NCI-H1048 (cell line): ENCODE measurements at places on chromosomes 3 and 15.

DNA sequence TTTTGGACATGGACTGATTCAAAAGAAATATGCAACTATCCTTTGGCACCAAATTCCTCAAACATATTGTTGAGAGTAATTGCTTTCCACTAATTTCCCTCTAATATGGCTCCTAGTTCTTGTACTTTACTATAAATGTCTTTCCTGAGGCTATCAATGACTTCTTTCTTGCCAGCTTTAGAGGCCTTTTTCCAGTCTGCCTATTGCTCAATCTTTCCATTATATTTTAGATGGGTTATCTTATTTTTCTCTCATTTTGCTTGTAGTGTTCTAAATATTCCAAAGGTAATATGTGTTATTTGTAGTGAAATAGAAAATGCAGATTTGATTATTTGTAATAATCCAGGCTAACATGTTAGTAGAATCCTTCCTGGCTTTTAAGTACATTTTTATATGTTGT, 11.5 kb upstream of the TEX9 start:
- DNase-seq, result no peak

GRCh38 chr3:152835601-152836102, 721 bp downstream of the P2RY1 start:
- no peak for DNase-seq

DNA sequence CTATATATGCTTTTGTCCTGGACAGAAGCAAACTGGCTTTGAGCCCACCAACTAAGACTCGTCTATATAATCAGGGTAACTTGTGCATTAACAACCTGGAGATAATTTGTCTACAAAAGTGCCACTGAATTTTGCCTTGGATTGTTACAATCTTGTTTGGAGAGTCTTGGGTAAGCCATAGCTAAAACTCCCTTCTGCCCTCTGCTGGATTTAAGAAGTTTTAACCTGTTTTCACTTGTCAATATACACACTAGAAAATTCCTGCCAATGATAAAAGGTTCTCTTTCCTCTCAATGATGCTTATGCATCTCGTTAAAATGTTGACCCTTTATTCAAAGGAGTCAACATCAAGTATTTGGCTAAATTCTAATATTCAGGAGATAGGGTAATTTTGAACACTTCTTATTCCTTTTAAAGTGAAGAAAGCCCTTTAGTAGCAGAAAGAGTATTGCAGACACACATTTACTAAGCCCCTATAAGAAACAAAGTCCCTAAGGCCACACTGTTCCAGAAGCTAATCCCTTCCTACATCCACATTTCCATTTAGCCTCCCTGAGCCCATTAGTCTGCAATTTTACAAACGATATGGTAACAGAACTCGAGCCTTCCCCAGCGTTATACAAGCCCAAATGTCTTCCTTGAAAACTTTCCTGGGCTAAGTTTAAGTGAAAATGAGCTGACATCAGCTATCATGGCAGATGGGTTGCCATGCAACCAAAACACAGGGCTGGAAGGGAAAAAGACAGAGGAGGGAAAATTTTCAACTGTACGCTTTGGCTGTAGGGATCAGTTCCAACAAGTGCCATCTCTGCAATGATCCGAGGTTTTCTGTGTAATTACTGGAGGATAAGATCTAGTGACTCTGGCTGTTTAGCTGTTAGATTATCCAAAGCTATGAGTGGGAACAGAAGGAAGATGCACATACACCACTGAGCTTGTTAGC, 75.9 kb upstream of the FGF12 start:
- DNase-seq, result peak; percentile 29

- DNase-seq, result no peak
Observed at GRCh38 chr3:155497930-155498647, 204.6 kb upstream of the STRIT1 start.

DNA sequence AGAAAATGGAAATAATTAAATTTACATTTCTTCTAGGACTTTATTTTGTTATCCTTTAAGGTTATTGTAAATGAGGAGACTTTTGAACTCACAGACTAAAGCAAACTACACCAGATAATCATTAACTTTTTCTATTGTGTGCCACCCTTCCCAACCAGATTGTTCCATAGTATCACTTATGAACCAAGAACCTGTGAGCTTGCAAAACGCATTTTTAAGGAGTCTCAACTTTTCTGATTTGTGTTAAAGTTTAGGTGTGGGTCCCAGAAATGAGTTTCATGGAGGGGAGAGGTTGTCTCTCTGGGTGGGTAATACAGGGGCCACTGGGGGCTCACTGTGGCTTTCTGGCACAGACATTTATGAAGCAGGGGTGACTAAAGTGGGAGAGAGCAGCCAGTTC, 75.7 kb downstream of the IGF1R start:
- DNase-seq, result no peak

GRCh38 chr15:80780416-80781221, 1.4 kb downstream of the CEMIP start:
- DNase-seq, result no peak

- DNase-seq, result no peak
Observed at GRCh38 chr3:51675201-51675611, 4.2 kb downstream of the TEX264 start.

GRCh38 chr3:119635719-119636118, 24.7 kb downstream of the POPDC2 start:
- no peak for DNase-seq

DNA sequence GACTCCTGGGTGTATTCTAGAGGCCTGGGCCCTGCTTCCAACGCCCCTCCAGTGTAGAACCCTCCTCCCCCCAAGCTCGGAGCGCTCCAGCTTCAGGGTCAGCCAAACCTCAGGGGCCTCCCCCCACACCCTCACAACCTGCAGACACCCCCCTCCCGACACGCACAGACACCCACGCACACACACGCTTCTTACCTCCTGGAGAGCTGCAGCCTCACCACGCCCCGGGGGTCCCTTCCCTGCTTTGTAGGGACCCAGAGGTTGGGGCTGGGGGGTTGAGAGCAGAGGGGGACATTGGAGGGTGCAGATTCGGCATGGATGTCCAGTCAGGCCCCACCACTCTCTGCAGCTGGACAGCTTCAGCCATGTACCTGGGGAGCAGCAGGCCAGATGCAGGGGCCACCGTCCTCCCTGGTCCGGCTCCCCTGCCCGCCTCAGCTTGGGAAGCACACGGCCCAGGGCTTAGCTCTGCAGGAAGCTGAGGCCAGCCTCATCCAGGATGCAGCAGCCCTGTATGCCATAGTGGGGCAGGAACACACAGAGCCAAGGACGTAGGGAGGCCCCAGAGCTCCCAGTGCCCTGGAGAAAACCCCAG, 13.0 kb downstream of the ZDHHC19 start:
- no peak for DNase-seq

- no peak for DNase-seq
Observed at GRCh38 chr3:146133441-146133840, 27.5 kb downstream of the PLOD2 start.

DNA sequence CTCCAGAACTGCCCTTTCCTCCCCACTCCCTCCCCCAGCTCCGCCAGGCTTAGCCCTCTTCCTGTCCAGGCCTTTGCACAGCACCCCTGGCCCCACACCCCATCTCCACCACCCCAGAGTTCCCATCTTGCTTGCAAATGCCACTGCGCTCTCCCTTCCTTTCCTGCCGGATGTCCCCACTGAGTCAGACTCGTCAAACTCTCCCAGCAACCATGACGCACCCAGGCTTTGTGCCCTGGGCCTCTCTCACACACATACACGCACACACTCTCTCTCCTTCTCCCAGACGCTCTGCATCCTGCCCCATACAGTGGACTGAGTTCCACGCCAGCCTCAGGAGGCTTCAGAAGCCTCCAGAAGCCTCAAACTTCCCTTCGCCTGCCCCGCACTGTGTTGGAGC, 2.8 kb upstream of the CCDC9B start:
- no peak for DNase-seq
